Hepatocyte (in vitro differentiated cells): ENCODE measurements at places on chromosomes 2 and 18.

DNA sequence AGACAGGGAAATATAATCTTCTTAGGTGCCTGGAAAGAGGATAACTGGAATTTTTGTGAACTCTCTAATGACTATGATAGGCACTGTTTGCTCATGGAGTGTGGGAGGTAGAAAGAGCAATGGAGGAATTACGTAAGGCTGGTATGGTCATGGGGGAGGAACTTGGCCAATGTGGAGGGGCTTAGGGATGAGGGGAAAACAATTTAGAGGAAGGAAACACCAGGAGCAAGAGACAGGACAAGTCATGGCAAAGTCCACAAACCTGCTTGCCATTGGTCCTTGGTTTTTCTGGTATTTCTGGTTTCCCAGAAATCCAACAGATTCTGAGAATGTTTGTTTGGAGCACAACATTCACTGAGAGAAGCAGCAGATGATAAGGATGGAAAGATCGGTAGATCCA, 274.2 kb downstream of the DYSF start:
- DNase-seq = no peak

DNA sequence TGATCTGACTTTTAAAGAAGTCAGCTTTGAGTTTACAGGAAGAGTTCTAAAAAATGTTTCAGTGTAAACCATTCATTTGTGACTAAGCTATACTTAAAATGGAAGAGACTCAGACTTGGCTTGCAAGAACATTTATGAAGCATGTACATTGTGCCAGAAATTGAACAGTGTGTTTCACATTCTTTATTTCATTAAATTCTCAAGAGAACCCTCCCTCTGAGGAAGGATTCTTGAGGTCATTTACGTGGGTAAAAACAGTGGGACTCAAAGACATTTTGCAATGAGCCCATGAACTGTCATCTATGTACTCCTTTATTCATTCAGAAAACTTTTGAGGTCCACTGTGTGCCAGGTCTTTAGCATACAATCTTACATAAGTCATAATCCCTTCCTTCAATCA, 143.6 kb upstream of the ZNF521 start:
- DNase-seq = no peak

GRCh38 chr18:48572402-48573126, 33.7 kb downstream of the CTIF start:
- no peak for DNase-seq

GRCh38 chr18:158128-159036, at the start of gene USP14:
Gene USP14, plus strand, starts transcription at chr18:158557. Its CDS starts 142 bp downstream, at chr18:158699.
- peak; percentile 98 for DNase-seq

DNA sequence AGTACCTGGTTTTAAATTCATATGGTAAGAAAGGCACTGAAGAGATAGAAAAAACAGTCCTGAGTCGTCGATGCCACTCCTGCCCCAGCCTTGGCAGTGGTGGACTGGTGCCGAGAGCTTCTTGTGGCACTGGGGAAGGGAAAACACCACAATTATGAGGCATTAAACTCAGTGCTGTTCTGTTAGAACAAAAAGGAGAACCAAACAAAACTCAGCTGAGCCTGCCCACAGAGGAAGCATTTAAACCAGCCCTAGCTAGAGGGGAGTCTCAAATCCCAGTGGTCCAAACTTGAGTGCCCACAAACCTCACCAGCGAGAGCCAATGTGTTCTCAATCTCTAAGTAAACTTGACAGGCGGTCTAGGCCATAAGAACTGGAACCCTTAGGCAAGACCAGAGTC, 1254.5 kb upstream of the FAM98A start:
- DNase-seq = no peak

DNA sequence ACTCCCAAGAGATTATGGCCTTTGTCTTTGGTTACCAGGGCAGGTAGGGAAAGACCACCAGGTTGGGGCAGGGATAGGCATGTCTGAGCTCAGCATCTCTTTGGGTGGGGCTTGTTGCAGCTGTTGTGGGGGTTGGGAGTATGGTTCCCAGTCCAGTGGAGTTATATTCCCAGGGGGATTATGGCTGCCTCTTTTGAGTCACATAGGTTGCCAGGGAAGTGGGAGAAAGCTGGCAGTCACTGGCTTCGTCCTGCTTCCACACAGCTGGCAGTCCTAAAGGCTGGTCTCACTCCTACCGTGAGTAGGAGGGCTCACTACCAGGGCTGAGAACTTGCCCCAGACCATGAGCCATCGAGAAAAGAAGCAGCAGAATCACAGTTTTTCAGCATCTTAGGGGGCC, 79.1 kb downstream of the LYPD6 start:
- DNase-seq = no peak

- DNase-seq = no peak
Measured at GRCh38 chr18:12012697-12013096, 31.4 kb downstream of the IMPA2 start.

DNA sequence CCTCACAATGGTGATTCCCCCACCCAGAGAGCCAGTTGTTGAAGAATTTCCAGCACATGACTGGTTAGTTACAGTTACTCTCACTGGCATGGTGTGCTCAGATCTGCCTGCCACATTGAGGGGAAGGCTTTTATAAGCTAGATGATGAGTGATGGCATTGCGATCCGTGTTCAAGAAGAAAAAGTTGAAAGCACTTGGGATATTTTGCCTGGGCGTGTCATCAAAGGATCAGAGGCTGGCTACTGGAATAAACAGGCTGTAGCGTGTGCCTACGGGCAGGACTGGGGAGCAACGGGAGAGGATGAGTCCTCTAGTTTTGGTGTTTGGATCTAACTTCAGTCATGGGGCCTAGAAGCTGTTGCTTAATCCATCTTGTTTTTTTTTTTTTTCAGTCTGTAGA, 175.0 kb downstream of the SETBP1 start:
- DNase-seq = no peak

DNA sequence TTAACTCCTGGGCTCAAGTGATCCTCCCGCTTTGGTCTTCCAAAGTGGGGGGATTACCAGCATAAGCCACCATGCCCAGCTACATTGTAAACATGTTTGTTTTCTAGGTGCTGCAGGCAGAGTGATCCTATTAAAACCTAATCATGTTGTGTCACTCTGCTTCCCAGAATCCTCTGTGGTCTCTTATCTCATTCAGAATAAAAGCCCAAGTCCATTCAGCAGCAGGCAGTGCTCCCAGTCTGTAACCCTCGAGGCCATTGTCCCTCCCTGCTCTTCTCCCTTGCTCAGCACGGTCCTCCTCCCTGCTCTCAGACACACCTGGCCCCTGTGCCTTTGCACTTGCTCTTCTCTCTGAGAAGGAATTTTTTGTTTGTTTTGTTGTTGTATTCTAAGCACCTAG, 11.1 kb upstream of the CABYR start:
- no peak for DNase-seq

DNA sequence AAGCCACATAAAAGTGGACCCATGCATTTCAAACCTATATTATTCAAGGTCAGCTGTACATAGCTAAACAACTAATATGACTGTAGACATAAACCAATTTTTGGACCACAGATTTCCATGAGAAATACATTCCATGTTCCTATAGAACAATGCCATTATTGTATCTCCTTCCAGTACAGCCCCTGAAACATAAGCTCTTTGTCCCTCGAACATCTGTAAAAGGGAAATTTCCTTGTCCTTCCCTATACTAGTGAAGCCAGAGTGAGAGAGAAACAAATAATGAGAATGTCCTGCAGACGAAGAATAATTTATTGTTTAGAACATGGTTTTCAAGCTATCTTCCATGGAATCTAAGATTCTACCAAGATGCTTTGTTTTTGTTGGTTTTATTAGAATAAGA, 75.3 kb downstream of the GORASP2 start:
- no peak for DNase-seq

- peak; percentile 36 for DNase-seq
Measured at GRCh38 chr18:33761363-33761762, 183.3 kb downstream of the ASXL3 start.

GRCh38 chr2:237474442-237474911, 12.6 kb upstream of the MLPH start:
- no peak for DNase-seq

- DNase-seq = no peak
Measured at GRCh38 chr2:119647440-119648169, 31.4 kb upstream of the TMEM177 start.

- DNase-seq = no peak
Measured at GRCh38 chr2:200360364-200360763, 53.9 kb downstream of the SPATS2L start.

GRCh38 chr18:77250501-77250925, 865 bp downstream of the GALR1 start:
- DNase-seq = no peak

DNA sequence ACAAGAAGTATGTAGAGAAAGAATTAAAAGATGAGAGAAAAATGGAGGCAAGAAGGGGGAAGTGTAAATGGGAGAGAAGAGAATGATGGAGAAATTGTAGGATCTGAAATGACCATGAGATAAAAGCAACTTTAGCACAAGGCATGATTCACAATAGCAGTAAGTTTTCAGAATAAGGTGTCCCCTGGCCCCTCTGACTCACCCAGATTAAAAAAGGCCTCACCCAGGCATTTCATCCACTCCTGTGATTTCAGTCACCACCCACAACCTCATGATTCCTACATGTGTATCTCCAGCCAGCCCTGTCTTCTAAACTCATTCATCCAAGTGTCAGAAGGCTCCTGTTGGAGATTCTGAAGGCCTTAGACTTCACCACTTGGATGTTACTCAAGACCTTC, 56.6 kb downstream of the SP100 start:
- peak; percentile 6 for DNase-seq

- DNase-seq = no peak
Measured at GRCh38 chr2:202564226-202564625, 70.5 kb upstream of the FAM117B start.

- no peak for DNase-seq
Measured at GRCh38 chr2:9268301-9269080, 61.9 kb downstream of the ASAP2 start.

DNA sequence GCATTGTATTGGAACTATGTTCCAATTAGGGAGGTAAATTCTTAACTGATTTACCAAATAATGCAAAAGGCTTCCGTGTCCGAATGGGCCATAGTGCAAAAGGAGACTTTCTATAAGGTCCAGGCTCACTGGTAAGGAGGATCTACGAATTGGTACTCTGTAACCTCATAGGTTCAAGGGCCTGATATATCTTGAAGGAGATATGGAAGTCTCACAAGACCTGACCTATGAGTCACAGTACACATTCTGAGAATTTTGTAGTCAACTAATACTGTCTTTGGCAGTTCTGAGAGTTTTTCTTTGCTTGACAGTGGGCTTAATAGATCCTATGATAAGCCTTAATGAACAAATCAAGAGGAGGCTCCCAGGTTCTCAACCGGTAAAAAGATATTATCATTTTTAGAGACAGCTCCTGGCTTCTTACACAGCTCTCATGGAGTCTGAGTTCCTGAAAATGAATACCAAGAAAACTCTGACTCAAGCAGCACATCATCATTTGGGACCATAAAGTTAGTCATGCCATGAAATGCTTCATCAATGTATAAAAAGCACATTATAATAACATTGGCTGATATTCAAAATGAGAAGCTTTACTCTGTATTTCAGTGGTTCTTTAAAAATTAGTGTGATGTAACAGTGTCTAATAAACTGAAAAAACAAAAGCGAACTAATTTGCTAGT, 1275.2 kb upstream of the CRIM1 start:
- DNase-seq = no peak

GRCh38 chr2:231910771-231911170, 15.4 kb downstream of the NPPC start:
- no peak for DNase-seq

GRCh38 chr2:157898591-157898996, 22.5 kb upstream of the ACVR1 start:
- peak; percentile 56 for DNase-seq

DNA sequence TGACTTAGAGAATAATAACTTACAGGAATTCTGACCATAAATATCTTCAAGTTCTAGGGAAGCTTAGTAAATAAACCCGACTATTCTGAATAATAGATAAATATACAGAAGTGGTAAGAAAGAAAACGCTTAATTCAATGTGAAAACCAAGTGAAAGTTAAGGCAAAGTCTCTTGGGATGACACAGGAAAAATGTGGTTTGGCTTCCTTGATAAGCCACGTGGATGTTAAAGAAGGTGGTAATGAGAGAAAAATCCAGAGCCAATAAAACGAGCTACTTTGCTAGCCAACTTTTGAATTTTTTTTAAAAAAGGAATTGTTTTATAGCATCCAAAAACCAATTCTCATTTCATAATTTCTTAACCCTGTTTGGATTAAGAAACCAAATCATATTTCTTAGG, 166.2 kb upstream of the VRK2 start:
- DNase-seq = no peak

DNA sequence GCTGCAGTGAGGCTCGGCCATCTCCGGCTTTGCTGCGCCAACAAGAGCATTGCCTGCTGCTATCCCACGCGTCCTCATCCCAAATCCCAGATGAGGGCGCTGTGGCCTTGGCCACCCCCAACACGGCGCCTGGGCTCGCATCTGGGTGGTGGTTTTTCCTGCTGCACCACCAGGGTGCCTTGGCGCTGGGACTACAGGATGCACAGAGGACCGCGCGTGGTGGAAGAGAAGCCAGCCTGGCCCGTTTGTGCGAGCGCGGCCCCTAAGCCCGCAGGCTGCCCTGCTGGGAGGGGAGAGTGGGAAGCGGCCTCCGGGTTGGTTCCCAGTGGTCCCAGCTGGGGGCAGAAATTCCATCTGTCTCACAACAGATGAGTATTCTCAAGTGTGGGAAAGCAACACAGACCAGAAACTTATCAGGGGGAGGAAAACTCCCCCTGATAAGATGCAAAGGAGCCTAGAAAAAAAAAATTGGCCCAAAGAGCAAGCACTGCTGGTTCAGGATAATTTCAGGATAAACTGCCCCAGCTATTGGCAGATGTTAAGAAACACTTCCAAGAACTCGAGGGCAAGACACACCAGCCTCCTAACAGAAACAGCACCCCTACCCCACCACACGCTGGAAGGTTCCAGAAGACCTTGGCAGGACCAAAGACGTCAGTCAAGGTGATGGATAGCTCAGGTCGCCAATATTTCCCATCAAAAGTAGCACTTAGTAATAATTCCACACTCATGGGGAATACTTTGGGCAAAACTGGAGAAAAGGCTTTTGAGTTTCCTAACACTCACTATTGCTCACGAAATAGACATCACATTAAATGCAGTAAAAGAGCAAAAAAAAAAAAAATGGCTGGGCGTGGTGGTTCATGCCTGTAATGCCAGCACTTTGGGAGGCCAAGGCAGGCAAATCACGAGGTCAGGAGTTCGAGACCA, 152.1 kb downstream of the PXDN start:
- peak; percentile 77 for DNase-seq

GRCh38 chr2:11016735-11017388, 105.1 kb downstream of the KCNF1 start:
- no peak for DNase-seq

DNA sequence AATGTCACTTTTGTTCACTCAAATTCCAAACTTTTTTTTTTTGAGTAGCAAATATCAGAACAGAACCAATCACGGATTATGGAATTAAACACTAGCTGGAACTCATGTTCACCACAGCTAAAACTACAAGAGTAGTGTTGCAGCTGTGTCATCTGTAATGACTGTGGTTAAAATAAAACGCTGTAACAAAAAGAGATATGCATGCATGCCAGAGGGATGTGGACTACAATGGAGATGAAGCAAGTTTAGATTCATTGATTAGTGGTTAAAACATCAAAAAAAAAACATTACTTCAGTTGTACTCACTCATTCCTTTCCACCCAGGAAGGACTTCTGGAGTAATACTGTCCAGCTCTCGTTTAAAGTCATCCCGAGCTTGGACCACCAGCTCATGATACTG, 37.0 kb downstream of the IMMT start:
- no peak for DNase-seq
